ENCODE measurements at places on chromosomes 16 and 17.

GRCh38 chr17:79126139-79126538 is 51.5 kb downstream of the ENGASE start:
- DNase-seq: no peak

- DNase-seq: no peak
Observed at GRCh38 chr16:78640886-78641285, 541.4 kb downstream of the WWOX start.

DNA sequence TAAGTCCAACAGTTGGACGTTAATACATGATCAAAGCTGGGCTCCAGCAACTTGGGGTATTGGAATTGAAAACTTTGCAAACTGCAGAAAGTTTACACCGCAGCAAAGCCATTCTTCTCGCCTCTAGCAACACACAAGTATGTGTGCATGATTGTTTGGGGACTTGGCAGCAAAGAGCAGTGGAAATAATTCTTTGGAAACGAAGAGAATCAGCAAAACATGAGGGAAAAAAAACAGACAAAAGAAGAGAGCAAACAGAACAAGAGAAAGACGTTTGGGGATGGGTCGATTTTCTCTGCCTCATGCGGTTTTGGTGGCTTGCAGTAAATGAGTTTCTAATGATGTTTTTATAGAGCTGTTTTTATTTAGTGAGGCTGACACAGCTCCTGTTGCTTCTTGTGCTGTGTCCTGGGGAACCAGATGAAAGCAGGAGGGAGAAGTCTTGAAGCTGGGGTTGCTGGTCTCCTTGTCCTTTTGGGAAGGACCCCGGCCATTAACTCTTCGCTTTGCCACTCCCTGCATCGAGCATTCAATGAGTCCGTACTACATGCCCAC is 502.9 kb downstream of the GRIN2A start:
- no peak for DNase-seq

DNA sequence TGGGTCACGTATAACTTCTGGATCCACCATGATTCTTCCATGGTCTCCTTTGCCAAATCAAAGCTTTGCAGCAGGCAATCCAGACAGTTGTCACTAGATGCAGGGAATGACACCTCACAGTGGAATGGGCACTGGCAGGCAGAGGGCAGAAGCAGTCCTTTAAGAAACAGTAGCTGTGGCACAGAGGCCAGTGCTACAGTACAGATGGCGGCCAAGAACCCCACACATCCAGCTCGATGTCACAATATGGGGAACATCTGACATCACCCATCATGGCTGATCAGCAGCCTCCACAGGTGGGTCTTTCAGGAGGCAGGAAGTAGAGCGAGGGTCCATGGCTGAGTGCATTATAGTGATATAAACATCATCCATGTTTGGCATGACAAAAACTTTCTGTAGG is 18.8 kb upstream of the ERN1 start:
- no peak for DNase-seq

DNA sequence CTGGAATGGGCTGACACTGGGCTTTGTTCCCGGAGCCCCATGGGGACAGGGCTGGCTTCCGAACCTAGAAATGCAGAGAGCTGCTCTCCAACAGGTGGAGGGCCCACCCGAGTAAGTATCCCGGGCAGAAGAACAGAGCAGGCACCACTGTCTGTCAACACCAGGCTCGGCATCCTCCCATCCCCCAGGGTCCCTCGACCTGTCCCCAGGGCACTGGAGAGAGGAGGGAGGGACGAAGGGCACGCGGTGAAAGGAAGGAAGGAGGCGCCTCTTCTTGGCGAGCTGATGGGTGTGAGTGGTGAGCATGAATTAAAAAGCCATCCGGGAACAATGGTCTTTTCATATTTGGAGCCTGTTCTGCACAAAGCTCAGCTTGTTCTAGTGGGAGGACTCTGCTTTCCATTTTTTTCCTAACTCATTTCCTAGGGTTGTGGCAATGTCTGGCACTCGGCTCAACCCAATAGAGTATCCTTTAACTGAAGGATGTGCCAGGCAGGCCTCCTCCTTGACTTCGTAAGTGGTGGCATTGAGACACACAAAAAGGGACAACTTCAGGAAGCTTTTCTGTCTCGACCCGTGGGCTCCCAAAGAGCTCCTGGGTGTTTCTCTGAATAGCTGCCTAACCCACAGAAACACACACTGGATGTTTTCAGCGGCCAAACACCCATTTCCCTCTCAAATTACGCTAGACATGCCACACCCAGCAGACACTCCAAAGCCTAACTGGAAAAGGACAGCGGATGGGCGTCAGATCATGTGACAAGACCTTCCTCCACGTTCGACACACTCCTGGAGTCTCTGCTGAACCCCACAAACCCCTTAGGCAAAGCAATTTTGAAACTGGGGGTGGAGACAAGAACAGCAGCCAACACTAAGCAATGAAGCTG is 47.7 kb downstream of the ZFHX3 start:
- DNase-seq: peak; percentile 64

- DNase-seq: no peak
Observed at GRCh38 chr17:27889711-27890251, 3.4 kb downstream of the LYRM9 start.

GRCh38 chr17:18626152-18626870 is 17.9 kb downstream of the TBC1D28 start:
- no peak for DNase-seq

- DNase-seq: peak; percentile 34
Observed at GRCh38 chr17:29005936-29006511, at the start of gene SEZ6. Gene SEZ6, minus strand, starts transcription at chr17:29006033. Its CDS starts 164 bp downstream, at chr17:29005869.

DNA sequence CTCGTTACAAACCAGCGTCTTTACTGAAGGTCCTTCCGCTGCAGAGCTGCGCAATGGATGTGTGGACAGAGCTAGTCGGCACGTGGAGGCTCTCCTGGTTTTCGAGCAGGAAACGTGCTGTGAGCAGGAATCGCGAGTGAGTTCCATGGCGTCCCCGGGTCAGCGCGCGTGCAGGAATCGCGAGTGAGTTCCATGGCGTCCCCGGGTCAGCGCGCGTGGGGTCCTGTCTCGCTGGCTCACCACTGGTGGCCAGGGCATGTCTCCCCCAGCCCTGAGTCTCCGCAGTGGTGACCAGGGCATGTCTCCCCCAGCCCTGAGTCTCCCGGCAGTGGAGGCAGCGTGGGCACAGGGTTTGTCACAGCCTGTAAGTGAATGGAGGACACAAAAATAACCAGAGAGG is 62.7 kb downstream of the KLHDC4 start:
- DNase-seq: no peak

DNA sequence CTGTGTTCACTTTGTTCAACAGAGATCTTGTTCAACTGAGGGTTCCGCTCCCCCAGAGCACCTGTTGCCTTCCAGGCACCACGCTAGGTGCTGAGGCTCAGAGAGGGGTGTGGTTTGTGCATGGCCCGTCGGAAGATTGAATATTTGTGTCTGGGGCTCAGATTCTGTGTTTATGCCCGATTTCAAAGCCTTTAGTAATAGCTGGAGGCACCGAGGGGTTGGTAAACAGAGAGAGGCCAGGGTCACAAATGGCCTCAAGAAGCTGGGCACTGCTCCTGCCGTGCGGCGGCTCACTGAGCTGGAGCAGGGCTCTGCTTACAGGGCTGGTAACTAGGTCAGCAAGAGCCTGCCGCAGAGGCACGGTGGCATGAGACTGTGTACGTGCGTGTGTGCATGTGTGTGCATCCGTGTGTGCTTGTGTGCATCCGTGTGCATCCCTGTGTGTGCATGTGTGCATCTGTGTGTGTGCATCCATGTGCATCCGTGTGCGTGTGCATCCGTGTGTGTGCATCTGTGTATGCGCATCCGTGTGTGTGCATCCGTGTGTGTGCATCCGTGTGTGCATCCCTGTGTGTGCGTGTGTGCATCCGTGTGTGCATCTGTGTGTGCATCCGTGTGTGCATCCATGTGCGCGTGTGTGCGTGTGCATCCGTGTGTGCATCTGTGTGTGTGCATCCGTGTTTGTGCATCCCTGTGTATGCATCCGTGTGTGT is 5.4 kb downstream of the ITGAE start:
- DNase-seq: no peak

GRCh38 chr16:79407005-79407404 is 193.5 kb downstream of the MAF start:
- DNase-seq: no peak

DNA sequence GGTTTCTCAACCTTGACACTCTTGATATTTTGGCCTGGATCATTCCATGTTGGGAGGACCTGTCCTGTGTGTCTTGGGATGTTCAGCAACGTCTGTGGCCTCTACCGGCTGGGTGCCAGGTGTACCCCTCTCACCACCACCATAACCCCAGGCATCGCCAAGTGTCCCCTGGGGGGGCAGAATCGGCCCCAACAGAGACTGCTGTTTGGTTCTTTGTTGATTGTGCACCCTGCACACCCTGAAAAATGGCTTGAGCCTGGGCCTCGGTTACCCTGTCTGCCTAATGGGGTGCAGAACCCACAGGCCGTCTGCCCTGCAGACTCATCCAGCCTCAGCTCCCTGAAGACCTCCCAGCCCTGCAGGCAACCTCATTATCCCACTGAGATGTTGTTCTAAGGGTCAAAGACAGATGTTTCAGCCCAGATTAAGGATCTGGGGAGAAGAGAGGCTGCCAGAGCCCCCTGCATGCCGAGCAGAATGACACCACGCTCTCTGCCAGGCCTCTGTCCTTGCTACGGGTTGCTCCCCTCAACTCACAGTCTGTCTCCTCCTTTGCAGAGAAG is 9.2 kb downstream of the CACNG1 start:
- no peak for DNase-seq

GRCh38 chr16:86286991-86287663 is 223.2 kb upstream of the FOXF1 start:
- no peak for DNase-seq

- DNase-seq: no peak
Observed at GRCh38 chr16:83967838-83968305, at the start of gene NECAB2. Gene NECAB2, plus strand, starts transcription at chr16:83968244. Its CDS starts 405 bp downstream, at chr16:83968649.

DNA sequence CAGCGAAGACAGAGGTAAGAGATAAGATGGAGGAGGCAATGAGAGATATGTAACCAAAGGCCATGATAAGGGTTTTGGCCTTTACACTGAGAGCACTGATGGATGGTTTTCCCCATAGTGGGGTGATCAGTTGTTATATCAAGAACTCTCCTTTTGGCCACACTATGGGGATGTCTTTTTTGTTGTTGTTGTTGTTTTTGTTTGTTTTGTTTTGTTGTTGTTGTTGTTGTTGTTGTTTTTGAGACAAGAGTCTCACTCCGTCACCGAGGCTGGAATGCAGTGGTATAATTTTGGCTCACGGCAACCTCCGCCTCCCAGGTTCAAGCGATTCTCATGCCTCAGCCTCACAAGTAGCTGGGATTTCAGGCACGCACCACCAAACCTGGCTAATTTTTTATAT is 244.8 kb upstream of the DYNLRB2 start:
- no peak for DNase-seq

DNA sequence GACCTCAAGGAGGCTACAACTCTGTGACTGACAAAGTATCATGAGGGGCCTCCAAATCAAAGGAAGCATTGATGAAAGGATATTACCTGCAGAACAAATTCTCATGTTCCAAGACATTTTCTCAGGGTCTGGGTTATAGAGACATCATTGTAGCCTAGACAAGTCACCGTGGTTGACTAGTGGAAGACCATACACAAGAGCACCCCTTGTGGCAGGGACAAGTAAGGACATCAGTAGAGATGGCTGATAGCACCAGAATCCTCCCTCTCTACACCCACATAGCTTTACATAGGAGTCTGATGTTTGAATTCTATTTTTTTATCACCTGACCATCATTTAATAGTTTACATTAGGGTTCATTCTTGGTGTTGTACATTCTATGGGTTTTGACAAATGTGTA is 32.5 kb upstream of the CDH8 start:
- DNase-seq: no peak

DNA sequence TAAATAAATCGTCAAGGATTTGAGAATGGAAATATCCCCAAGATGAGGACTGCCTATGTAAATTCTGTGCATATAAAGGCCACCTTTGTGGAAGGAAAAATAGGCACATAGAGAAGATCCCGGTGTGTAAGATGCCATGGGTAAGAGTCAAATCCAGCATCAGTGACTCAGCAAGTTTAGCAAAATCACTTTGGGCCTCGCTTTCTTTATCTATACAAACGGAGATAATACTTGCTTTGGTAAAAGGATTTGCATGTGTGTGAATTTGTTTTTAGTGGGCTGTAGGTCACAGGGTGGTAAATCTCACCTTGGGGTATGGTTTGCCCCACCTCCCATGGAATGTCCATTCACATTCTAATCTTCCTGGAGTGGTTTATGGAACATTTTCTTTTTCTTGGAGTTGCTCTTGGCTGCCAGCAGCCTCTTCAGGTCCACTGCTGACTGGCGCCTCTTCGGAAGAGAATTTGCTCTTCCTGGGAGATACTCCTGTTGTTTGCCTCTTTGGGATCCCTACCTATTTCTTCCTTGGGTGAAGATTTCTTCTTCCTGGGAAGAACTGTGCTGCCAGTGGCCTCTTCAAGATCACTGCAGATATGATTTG is 587.6 kb downstream of the CDH11 start:
- DNase-seq: no peak
